ENCODE measurements at places on chromosomes 7 and 10. TPM values are rescaled to one million over a fixed set of nuclear protein-coding genes. Genes with fewer than 3 reads are reported as not detected.

DNA sequence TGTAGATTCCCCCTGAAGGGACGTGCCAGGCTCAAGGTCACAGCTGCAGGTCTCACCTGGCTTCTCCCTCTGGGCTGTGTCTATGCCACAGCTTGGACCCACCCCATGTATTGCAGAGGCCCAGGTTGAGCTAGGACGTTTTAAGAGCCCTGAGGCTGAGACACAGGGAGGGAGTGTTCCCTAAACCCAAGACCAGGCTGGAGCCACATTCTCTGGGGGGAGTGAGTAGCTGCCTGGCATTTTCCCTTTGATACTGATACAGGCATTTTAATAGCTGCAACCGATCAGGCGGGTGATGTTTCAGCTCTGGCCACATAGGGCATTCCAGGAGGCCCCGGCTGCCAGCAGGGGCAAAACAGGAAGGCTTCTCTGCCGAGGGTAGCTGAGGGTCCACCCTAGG is 13.4 kb downstream of the COL13A1 start:
- no peak for DNase-seq

- peak; percentile 75 for DNase-seq
Measured at GRCh38 chr7:156640949-156641485, 443 bp downstream of the RNF32 start.

DNA sequence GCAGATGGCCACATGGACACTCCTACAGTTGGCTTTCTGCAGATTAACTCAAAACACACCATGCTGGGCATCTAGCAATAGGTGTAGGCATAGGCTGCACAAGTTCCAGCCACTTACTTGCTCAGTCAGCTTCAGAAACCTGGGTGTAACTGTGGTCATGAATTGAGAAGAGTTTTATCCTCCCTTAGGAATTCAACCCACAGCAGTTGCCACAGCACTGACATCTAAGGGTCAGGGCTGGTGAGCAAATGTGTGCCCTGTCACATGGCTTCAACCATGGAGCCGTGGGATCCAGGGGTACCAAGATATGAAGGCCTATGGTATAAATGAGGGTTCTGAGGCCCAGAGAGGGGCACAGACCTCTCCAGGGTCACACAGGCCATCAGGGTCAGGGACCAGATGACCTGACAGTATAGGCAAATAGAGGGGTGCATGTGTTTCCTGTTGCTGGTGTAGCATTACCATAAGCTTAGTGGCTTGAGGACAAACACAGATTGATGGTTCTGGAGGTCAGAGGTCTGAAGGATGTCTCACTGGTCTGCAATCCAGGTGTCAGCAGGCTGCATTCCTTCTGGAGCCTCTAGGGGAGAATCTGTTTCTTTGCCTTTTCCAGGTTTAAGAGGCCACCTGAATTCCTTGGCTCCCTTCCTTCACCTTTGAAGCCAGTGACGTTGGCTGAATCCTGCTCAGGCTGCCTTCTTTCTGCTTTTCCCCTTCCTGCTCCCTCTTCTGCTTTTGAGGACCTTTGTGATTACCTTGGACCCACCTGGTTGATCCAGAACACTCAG is 24.1 kb downstream of the MINDY4 start:
- DNase-seq, result no peak

GRCh38 chr7:68417659-68418058 is 1180.6 kb upstream of the AUTS2 start:
- peak; percentile 38 for DNase-seq

DNA sequence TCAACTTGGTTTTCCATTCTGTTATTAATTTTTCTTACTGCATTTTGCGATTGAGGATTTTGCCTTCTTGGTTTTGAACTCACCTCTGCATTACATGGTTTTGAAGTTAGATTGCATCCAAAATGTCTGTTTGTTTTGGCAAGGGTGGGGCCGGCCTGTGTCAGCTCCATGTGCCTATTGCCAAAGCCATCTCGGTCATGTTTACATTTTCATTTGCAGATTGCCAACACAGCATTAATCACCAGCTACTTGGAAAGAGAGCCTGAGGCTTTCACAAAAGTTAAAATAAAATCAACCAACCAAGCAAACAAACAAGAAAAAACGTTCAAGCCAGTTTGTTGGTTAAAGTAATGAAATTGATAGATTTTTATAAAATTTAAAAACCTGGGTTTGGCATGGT is 695.8 kb downstream of the TYW1 start:
- no peak for DNase-seq

DNA sequence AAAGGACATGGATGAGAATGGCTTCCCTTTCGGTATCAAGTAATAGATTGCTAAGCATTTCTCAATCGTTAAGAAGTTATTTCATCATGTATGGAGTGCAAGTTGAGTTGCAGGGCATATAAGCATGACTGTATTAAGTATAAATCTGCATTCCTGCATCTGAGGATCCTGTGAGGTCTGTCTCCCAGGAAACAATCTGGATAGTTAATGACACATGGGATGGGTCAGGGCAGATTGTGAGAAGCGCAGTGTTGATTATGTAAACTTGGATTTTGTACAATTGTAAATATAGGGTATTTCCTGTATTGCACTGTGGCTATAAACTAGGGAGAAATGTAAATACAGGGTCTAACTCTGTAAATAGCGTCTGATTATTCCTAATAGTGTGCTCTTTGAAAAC is 102.6 kb downstream of the PLXDC2 start:
- DNase-seq, result no peak

GRCh38 chr7:30656006-30656957 is 26.0 kb downstream of the CRHR2 start:
- DNase-seq, result no peak

DNA sequence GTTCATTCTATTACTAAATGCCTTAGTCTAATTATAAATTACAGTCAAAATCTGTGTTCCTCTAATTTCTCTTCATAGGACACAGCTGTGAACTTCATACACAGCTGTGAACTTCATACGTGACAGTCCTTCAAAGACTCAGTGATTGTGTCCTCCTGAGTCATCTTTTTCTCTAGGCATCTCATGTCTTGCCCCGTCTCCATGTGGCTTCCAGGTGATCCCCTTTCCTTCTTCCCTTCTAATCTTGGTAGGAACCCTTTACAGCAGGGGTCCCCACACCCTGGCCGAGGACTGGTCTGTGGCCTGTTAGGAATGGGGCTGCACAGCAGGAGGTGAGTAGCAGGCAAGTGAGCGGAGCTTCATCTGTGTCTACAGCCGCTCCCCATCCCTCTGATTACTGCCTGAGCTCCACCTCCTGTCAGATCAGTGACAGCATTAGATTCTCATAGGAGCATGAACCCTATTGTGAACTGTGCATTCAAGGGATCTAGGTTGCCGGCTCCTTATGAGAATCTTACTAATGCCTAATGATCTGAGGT is 14.0 kb upstream of the EIF5AL1 start:
- no peak for DNase-seq

- no peak for DNase-seq
Measured at GRCh38 chr7:116829041-116829440, 33.3 kb upstream of the CAPZA2 start.

DNA sequence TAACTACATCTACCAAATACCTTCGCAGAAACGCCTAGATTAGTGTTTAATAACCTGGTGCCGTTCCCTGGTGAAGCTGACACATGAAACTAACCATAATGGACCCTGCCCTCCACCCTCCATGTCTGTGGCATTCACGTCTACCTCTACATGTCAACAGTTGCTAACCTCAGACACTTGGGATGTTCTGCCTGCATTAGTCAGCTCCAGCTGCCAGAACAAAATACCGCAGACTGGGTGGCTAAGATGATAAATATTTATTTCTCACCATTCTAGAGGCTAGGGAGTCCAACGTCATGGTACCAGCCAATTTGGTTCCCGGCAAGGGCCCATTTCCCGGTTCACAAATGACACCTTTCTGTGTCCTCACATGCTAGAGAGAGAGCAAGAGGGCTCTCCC is 118.5 kb upstream of the CHST15 start:
- DNase-seq, result no peak

DNA sequence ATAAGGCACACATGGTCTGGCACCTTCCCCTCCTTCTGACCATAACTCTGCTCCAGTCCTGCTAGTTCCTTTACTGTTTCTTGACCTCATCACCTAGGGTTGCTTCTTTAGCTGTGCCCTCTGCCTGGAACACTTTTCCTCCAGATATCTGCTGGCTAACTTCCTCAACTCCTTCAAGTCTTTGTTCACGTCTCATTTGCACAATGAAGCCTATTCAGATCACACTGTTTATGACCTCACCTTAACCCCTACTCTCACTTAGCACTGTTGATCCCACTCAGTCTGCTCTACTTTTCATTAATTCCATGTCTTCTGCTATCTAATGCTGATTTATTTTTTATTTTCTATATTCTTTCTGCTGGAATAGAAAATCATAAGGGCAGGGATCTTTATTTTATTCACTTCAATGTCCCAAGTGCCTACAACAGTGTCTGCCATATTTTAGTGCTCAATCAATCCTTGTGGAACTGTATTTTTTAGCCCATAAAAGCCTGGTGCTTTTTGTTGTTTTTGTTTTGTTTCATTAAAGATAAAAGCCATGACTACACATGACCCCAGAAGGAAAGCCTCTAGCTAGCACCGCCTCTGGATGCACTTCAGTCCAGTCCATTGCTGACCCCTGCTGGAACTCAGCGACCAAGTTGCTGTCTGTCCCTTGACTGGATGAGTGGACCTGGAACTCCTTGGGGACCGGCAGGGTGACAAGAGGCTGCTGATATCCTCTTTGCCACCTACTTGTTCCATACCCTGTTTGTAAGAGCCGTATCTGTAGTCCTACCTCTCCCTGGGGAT is 12.3 kb downstream of the KLF14 start:
- DNase-seq, result no peak

- DNase-seq, result no peak
Measured at GRCh38 chr7:88109612-88110011, 110.2 kb downstream of the SRI start.

GRCh38 chr7:95004618-95005247 is 97.3 kb downstream of the PPP1R9A start:
- DNase-seq, result no peak

GRCh38 chr7:51451751-51452476 is 135.3 kb upstream of the COBL start:
- no peak for DNase-seq

DNA sequence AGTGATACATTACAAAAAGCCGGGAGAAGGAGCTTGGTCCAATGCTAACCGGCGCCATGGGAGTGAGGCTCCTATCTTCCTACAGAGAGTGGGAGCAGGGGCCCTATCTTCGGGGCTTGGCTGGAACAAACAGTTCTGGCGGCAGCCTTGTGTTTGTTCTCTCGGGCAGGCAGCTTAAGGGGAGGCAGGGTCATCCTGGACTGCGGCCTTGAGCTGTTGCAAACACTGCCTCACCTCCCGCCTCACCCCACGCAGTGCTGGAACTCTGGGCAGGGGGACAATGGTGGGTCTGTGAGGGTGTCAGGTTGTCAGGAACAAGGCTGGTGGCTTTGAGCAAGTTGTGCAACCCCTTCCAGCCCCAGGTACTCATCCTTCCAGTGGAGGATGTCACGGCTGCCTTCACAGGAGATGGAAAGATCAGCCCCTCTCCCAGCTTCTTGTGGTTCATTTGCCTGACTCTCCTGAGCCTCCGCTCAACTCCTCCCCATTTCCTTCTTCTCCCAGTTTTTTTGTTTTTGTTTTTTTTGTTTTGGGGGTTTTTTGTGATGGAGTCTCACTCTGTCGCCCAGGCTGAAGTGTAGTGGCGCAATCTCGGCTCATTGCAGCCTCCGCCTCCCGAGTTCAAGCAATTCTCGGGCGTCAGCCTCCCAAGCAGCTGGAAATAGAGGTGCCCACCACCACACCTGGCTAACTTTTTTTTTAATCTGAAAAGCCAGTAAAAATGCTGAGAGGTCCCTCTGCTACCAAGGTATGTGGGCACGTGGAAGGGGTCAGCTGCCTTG is 57.4 kb downstream of the SPOCK2 start:
- DNase-seq, result no peak

- no peak for DNase-seq
Measured at GRCh38 chr7:71238581-71239295, 106.8 kb downstream of the GALNT17 start.

DNA sequence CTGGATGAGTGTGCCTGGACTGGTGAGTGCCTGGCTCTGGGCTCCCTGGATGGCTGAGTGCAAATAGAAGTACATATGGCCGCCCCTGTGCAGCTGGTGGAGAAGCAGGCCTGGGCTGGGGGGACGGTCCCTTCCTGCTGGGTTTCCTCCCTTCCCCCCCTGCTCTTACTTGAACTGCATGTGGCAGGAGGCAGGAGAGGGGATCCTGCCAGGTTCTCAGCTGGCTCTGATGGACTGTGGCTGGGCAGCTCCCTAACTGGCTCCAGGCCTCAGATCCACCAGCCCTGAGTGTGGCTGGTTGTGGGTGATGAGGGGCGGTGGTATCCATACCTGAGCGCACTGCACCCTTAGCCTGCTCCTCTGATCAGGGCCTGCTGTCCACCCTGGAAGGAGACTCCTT is 26.9 kb downstream of the ADCY1 start:
- DNase-seq, result no peak

GRCh38 chr10:15313047-15313446 is 58.0 kb downstream of the FAM171A1 start:
- DNase-seq, result no peak

TEX36 gene
- not detected for total RNA-seq

FAM24B gene
- 10.1 TPM for total RNA-seq

AKR1C8 gene
- total RNA-seq, result not detected

CYP2C9 gene
- total RNA-seq, result not detected

Data from OCI-LY7 (cell line).